Effector memory CD4-positive, alpha-beta T cell (primary cell): ENCODE measurements at places on chromosomes 16 and 17.

- no peak for DNase-seq
Measured at GRCh38 chr16:88382491-88383400, at the start of gene ZNF469. ZNF469 (plus strand) TSS chr16:88382959; CDS start chr16:88427471, 44,512 bp downstream.

DNA sequence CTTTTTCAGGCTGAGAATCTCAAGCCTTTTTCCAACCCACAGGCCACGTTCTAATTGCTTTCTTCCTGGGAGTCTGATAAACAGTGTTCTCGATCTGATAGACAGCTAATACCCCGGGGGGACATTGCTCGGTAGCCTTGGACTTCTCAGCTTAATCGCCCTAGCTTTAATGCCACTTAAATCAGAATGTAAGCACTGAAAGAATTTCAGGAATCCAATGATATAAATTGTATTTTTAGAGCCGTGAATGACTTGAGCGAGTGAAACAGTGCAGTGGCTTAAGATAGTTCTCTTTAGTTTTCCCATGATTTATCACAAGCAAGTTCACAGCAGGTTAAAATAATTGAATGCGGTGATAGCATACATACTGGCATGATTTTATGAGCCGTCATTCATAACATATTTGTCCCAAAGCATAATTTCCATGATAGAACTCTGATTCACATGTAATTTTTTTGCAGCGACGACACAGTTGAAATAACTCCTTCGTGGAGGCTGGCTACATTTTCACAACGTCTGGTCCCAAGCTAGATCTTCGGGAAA is 116.1 kb upstream of the MYOCD start:
- no peak for DNase-seq

- DNase-seq, result no peak
Measured at GRCh38 chr17:35315283-35315682, 58.1 kb downstream of the SLFN11 start.

- no peak for DNase-seq
Measured at GRCh38 chr17:27315322-27315721, 21.4 kb downstream of the WSB1 start.

DNA sequence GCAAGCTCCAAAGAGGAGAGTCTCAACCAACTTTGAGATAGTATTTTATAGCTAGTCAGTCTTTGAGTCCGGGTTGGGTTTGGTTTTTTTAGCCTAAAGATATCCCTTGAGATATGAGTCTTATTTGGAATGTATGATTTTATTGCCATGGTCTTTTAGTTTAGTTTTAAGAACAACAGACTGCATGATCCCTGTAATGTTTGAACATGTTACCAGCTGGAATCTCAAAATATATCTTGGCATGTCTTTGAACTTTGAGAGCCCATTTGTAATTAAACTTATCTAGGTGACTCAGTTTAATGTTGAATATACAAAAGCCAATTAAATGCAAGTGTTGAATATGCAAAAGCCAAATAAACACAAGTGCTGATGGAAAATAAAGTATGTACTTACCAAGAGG is 100.6 kb downstream of the TANGO6 start:
- no peak for DNase-seq

DNA sequence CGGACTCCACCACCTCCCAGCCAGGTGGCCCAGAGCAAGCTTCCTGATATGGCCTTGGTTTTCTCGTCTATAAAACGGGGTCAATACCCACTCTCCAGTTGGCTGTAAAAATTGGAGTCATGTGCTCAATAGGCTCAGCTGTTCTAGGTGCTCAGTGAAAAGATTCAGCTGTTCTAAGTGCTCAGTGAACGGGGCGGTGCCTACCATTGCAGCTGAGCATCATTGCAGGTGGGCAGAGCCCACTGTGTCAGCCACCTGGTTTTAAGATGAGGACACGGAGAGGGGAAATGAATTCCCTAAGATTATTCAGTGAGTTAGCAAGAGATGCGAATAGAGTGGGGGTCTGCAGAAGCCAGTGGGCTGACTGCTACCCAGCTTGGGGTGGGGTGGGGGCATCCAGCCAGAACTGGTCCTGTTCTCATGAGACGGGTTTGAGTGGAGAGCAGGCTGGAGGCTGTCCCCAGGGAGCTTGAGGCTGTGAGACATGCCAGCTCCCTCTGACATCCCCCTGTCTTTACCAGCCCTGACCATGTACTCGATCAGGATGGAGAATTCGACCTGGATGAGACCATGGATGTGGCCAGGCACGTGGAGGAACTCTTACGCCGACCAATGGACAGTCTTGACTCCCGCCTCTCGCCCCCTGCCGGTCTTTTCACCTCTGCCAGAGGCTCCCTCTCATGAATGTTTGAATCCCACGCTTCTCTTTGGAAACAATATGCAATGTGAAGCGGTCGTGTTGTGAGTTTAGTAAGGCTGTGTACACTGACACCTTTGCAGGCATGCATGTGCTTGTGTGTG is 21.9 kb downstream of the STAT5A start:
- DNase-seq, result no peak

- DNase-seq, result no peak
Measured at GRCh38 chr17:32159586-32160438, 17.5 kb downstream of the RHOT1 start.

- DNase-seq, result no peak
Measured at GRCh38 chr16:87847467-87847784, 21.9 kb downstream of the SLC7A5 start.

DNA sequence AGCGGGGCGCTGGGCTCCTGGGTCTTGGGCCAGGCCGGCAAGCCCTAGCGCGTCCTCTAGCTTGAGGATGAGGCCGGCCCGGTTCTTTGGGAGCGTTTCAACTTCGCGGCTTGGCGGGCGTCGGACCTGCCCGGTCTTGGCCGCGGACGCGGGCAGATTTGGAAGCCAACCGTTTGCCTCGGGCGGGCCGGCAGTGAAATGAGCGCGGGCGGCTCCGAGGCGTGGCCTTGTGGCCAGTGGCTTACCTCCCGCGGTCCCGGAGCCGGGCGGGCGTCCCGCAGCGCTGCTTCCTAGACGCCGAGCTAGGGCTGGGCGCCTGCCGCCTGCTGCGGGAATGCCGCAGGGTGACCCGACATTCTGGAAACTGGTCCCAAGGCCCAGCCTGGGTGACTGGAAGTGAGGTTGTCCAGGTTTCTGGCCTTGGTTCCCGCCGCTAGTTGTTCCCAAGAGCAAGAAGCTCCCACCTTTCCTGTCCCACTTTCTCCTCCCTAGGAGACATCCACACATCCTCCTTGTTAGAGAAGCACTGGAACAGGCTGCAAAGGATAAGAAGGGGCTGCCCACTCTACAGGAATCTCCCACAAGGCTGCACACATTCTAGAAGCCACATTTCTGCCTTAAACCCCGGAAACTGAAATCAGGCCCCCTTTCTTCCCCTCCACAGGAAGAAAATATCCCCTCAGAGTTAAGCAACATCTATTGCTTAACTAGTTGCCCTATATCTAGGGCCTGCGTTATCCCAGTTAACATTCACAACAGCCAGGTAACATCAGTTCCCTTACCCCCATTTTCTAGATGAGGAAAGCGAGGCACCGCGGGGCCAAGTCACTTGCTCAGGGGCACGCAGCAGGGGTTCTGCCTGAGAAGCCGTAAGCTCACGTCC is 4.5 kb upstream of the CBX8 start:
- no peak for DNase-seq
